NCI-H1048 (cell line): ENCODE measurements at places on chromosomes 16 and 17.
A peak's percentile ranks its signal among the peaks of the same experiment; 100 is the strongest.

GRCh38 chr17:292531-293382, 59.9 kb downstream of the RPH3AL start:
- no peak for DNase-seq

GRCh38 chr17:27354491-27355081, 60.7 kb downstream of the WSB1 start:
- DNase-seq = no peak

DNA sequence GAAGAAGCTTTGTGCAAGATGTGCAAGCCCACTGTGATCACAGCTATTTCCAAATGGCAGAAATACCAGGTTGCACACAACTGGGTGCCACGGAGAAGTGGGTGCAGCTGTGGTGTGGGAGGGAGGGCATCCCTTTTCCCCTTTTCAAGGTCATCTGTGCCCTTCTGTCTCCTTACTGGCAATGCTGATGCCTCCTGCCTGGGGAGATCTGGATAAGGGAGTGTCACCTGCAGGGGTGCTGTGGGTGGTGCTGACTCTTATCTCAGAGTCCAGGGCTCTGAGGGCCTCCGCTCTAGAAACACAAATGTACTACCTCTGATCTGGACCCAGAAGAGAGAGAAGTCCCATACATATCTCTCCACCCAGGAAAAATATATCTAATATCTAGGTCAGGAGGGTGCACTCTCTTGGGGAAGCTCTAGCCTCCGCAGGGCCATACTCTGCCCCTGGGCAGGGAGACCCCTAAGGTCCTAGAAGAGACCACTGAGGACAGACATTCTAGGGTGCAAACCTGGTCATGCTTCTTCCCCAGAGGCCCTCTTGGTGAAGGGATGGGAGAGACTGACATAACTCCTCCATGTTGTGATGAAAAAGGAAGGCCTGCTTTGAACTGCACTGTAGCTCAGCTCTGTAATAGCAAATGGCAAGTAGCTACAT, 18.5 kb downstream of the NPRL3 start:
- DNase-seq = no peak

DNA sequence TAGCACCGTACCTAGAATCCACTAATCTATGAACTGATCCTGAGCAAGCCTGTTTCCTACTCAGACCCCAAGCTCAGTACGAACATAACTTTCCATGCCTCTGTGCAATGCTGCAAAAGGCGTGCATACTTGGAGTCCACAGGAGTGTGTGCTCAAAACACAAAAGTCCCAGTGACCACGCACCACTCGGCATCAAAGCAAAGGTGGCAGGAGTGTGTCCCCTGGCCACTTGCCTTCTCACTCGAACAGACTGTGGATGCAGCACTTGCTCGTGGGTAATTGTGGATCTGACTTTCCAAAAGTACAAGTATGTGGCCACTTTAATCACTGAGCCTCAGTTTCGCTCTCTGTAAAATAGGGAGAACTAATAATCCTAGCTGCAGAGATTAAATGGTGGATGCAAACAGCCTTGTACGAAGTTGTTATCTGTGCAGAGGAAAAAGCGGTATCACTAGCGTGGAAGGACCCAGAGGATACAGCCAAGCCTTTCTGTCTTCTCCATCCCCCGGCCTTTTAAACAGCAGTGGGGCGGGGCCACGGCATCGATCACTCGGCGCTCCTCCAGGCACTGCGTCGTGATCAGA, 311 bp upstream of the KDM8 start:
- peak; percentile 49 for DNase-seq

DNA sequence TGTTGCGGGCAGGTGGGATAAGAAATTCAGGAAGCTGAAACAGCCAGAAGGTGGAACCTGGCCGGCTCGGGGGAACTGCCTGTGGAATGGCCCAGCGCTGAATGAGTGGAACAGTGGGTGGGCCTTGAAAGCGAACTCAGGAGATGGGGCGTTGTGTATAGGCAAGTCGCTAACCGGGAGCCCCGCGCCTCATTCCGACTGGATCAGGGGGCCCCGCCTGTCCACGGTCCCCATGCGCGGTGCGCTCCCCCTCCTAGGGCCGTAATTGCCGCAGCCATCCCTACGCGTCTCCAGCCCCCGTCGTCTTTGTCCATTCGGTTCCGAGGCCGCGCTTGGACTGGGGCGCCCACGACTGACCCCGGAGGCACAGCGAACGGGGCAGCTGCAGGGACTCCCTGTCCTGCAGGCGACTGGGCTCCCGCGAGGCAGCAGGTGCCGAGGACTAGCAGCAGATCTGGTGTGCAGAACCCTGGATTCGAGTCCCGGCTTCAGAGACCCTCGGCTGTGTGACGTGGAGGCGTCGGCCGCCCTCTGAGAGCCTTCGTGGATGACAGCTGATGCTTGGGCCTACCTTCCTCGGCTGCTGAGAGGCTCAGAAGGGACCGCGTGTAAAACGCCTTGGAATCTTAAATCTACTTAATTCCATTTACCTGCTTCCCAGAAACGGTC, 10.9 kb upstream of the CA4 start:
- DNase-seq = no peak

- no peak for DNase-seq
Observed at GRCh38 chr17:9926150-9926804, 21.2 kb upstream of the RCVRN start.

- peak; percentile 23 for DNase-seq
Observed at GRCh38 chr17:31858642-31859486, at the start of gene COPRS. COPRS (minus strand) TSS chr17:31859244; CDS start chr17:31859199, 45 bp downstream.

DNA sequence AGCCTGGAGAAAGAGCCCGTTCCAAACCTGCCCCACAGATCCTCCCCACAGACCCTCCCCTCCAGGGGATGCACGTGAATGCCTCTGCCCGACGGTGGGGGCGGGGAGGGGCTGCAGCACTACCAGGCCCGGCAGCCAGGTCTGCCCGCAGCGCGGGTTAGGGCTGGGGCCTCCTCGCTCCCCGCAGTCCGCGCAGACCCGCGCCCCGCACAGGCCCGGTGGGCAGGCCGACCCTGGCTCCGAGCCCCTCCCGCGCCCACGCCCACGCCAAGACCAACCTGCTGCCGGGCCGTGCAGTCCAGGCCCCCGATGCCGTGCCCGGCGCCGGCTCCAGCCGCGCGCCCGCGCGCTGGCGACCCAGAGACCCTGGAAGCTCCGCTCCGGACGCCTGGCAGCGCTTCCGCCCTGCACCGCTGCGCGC, at the start of gene RPUSD1:
Gene RPUSD1 (minus strand): TSS at position 404 of the 421 bp plus-strand sequence. CDS start 644 bp downstream, outside the sequence.
- no peak for DNase-seq

DNA sequence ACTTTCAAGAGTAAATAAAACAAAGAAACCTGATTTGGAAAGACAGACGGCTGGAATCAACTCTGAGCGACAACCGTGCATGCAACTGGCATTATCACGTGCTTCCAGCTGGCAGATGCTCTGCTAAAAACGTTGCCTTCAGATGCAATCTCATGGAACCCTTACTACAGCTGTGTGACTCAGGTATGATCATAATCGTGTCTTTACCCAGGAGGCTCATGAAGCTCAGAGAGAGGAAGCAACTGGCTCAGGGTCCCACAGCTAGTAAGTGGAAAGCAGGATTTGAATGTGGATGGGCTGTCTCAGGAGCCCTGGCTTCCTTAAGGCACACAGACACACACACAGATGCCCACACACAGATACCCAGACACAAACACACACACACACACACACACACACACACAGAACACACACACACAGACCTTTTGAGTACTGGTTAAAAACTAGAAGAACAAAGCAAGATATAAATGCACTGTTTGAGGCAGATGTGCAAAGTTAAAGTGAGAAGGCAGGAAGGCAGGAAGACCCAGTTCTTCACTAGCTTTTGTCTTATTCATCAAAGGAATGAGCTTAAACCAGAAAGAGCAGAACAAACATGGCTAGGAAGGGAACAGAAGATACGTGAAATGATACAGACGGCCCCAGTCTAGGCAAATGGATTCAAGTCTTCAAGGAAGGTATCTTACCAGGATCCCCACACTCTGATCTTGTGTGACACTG, 275.2 kb downstream of the MAF start:
- DNase-seq = no peak

DNA sequence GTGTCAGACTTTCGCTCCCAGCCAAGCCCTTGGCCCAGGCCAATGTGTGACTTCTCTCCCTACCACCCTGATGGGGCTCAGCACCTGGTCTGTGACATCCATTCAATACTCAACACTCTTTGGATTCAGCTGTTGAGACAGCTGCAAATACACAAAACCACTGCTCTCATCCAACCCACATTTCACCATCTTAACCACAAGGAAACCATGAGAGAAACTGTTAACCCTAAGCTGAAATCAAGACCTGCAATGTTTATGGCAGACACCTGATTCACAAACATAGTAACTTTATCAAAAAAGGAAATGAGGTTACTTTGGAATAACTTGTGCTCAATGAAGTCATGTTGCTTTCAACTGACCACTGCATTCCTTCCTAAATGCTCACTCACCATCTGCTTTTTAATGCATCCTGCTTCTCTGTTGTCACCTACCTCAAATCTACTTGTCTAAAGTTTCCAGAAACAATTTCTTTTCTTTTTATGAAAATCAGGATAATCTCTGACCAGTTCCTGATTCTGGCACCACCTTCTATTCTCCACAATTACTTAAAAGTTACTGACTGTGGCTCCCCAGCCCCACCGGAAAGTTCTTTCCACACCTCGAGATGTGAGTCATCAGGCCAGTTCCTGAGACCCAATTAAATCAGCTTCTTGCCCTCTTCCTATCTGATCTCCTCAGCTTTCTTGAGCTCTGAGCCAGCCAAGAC, 88.2 kb downstream of the NOG start:
- DNase-seq = no peak

DNA sequence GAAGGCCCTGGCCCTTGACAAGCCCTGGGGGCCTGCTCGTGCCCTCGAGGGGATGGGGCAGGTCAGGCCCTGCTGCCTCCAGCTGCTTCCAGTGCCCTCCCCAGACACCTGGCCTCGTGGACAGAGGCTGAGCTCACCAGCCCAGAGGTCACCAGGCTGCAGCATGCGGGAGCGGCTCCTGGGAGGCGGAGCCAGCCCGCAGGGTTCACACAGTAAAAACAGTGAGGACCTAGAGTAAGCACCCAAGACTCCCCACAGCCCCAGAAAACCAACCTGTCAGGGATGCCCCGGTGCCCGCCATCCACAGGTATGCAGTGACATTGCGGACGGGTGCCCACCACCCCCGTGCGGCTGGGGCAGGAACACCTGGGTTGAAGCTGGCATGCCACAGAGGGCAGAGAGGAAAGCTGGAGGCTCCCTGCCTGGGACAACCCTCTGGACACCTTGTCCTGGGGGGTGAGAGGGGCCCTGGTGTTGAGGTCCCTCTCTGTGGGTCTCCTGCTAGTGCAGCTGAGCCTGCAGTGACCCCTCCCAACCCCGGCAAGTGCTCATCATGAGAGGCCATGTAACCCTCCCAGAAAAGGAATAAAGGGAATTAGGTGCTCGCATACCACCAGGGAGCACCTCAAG, 62.1 kb downstream of the LMF1 start:
- DNase-seq = no peak

- no peak for DNase-seq
Observed at GRCh38 chr17:14058051-14058450, 11.3 kb upstream of the COX10 start.

DNA sequence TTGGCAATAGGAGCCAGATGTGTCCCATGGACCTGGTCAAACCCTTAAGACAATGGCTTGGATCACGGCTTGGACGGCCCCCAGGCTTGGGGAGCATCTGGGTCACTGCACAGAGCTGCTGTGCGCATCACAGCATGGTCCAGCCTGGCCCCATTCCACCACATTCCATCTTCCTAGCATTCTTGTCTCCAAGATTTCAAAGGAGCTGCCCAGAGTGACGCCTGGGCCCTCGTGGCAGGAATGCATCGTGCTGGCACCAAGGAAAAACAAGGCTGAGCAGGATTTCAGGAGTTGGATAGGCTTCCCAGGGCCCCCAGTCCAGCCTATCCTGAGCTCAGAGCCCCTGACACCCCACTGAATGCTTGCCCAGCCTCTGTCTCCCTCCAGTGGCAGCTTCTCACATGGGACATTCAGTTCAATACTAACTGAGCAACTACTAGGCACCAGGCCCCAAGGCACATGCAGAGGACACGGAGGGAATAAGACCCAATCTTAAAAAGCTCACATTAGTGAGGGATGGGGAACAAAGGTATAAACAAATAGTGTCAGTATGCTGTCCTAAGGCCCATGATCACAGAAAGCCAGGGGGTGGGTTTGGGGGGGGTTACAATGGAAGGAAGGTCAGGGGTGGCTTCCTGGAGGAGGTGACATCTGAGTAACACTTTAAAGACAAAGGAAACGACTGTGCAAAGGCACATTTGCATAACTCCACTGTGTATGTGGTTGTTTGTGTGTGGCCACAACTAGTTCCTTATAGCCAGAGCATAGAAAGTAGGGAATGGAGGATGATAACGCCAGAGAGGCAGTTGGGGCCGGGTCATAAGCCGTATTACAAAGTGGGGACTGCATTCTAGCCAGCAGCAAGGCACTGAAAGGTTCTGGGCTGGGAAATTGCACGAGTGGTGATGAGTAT, 34.1 kb downstream of the TK2 start:
- no peak for DNase-seq

DNA sequence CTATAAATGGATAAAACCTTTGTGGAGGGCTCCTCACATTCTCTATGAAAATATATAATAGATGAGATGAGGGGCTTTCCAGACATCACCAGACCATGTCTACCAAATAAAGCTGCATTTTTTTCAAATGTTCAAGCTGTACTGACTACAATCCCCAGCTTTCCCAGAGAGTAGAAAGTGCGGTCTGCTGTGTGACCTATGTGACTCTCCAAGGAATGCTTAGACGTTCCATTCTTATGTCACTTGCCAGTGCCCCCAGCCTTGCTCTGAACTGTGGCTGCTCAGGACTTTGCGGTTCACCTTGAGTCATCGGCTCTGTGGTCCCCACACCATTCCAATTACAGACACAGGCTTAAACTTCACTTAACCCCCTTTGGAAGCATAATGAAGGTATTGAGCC, 47.8 kb upstream of the SCNN1B start:
- no peak for DNase-seq

GRCh38 chr16:84048270-84048669, 5.7 kb upstream of the SLC38A8 start:
- DNase-seq = no peak

DNA sequence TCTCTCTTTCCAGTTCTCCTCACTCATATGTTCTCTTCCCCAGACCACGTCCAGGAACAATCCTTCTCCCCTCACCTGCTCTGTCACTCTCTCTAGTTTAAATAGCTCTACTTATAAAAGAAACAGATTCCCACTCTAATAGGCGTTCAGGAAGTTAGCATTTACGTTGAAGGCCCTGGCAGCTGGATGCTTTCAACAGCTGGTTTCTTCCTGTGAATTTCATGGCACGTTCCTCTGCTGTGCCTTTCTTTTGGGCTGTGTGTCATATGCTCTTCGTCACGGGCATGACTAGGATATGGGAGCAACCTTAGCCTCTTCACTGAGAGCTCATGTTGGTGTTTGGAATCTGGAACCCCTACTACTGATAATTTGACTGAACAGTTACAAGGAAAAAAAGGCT, 73.2 kb downstream of the ZNF18 start:
- DNase-seq = no peak
